ENCODE measurements at places on chromosomes 12 and 14.
A peak's percentile ranks its signal among the peaks of the same experiment; 100 is the strongest.

GRCh38 chr12:128592220-128592744 is 231.5 kb downstream of the SLC15A4 start:
- no peak for DNase-seq

GRCh38 chr14:89955022-89955744 is 544 bp upstream of the TDP1 start:
- DNase-seq: no peak

GRCh38 chr12:119128527-119128926 is 50.2 kb upstream of the HSPB8 start:
- DNase-seq: no peak

GRCh38 chr12:122421187-122421820 is 1.2 kb downstream of the CLIP1 start:
- DNase-seq: peak; percentile 58

DNA sequence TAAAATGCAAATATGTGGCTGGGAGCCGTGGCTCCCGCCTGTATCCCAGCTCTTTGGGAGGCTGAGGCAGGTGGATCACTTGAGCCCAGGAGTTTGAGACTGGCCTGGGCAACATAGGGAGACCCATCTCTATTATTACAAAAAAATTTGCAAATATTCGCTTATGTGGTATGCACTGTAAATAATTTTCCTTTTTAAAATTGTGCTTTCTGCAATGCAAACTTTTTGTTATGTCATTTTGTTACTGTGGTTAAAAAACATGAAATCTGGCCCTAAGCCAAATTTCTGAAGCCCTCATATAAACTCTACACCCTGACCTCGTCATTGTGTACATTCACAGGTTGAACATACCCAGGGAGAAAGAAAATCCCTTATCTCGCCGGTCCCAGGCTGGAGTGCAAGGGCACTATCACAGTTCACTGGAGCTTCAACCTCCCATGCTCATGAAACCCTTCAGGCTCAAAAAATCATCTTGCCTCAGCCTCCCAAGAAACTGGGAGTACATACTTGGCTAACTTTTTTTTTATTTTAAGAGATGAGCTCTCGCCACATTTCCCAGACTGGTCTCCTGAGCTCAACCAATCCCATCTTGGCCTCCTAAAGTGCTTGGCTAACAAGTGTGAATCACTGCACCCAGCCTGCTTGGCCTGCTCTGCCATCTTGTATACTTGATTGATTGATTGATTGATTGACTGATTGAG is 24.7 kb downstream of the TRAPPC6B start:
- no peak for DNase-seq

DNA sequence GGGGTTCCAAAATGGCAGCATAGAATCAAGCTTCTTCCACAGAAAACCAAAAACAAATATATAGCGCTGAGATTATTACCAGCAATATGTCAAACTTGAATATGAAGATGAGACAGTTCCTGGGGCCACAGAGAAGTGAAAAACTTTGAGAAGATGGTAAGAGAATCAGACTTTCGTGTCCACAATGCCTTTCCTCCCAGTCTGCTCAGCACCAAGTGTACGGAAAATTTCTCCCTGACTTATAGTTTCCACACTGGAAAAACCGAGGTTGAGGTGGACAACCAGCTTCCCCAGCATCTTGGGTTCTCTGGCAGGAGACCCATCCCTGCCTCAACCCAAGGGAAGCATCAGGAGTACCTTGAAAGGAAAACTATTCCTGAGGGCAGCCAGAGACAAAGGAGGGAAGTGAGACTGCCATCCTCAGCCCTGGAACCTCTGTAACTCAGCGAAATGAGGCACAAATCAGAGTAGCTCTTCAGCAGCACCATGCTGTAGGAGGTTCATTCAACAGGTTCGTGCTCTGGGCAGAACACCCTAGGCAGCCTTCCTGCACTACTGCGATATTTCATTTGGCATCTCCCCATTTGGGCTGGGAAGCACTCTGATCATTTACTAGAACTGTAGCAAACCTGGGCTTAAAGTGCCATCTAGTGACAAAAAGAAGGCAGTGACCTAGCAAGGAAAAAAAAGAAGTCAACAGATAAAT is 52.4 kb upstream of the CAPRIN2 start:
- peak; percentile 87 for DNase-seq

GRCh38 chr14:61838661-61839245 is 76.5 kb downstream of the SNAPC1 start:
- no peak for DNase-seq

GRCh38 chr14:51341338-51341737 is 101.3 kb downstream of the TMX1 start:
- no peak for DNase-seq

DNA sequence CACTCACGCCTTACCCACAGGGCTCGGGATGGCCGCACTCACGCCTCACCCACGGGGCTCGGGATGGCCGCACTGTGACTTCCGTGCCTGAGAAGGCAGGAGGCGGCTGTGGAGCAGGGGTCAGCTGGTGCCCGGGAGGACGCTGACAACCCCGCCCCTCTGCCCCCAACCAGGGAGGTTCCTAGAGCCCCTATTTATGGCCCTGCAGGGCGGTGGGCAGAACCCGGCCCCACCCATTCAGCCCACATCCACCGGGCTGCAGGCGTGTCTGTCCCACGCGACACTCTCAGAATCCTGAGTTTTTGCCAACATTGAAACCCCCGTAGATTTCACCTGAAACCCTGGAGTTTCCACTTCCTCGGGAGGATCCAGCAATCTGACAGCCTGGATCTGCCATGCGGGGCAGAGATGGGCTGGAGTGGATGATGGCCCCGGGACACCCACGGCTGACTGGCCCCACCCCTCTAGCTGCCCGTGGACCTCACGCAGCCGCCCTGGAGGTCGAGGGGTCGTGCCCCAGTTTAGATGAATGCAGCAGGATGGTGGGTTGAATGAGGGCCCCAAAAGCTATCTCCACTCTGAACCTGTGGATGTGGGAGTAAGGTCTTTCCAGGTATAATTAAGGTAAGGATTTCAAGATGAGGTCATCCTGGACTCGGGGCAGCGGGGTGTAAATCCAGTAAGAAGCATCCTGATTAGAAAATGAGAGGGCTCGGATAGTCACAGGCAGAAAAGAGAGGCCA is 20.4 kb downstream of the GALNT9 start:
- DNase-seq: no peak

- DNase-seq: no peak
These were observed 438.9 kb upstream of the FAR2 start for GRCh38 chr12:28709986-28710685.

DNA sequence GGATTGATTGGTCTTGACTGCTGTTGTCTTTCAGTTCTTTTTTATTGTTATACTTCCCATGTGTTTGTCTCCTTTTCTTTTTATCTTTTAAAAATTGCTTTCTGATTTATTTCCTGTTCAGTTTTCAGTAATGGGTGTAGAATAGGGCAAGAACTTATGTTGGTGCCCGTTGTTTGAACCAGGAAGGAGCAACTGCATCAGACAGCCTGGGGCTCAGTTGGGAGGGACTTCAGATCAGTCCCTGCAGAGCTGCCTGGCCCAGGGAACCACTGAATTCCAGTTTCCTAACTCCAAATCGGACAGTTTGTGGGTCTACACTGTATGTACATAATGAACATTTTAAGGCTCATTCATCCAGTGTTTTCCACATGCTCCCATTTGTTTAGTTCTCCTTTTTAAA is 64.9 kb downstream of the FBXO34 start:
- no peak for DNase-seq

GRCh38 chr12:29171421-29172258 is 22.6 kb downstream of the FAR2 start:
- DNase-seq: peak; percentile 30

DNA sequence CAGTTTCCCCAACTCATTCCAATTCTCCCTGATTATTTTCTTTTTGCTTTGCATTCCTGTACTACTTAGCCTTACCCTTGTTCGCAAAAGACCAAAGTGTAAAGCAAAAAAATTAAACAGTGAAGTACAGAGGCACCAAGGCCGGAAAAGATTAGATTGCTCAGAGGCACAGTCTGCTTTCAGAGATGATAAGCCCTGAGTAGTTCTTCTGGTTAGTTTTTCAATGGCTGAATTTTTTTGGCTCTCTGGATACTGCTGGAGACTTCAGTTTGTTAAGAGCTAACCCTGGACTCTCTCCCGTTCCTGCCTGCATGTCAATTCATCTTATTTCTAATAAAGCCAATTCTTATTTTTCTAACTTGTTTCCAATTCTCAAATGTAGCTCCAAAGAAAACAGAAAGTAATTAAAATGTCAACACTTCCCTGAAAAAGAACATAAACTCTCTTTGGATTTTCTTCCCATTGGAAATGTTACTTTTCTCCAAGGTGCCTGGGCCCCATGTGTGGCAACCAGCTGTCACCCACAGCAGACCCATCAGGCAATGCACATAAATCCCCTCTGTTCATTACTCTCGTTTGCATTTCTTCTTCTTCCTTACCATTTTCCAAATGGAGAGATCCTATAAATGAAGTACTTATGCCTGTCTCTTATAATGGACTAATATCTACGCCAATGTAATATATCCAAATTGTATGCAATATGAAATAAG is 142.8 kb downstream of the BTG1 start:
- peak; percentile 22 for DNase-seq

- no peak for DNase-seq
These were observed 155.4 kb downstream of the C12orf75 start for GRCh38 chr12:105485921-105486320.

GRCh38 chr14:22613736-22614239 is 15.7 kb downstream of the ABHD4 start:
- no peak for DNase-seq

- DNase-seq: no peak
These were observed 124.5 kb downstream of the KSR2 start for GRCh38 chr12:117844114-117844830.

DNA sequence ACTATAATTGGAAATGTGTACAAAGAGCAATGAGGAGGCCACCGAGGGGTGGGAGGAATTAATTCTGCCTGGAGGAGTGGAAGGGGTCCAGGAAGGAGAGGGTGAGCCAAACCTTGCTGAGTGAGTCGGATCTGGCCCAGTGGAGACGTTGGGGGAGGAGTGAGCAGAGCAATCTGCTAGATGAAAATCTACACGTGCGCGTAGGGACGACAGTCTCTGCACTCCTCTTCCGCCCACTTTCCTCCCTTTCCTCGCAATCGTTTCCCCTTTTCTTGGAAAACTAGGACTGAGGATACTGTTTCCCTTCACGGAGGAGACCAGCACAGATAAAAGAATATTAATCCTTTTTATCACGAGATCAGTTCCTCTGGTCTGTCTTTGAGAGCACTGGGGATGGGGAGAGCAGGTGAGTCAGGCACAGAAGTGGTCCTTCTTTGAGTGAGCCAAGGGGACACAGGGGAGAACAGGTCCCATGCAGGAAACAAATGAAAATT is 2.9 kb upstream of the NAB2 start:
- no peak for DNase-seq

DNA sequence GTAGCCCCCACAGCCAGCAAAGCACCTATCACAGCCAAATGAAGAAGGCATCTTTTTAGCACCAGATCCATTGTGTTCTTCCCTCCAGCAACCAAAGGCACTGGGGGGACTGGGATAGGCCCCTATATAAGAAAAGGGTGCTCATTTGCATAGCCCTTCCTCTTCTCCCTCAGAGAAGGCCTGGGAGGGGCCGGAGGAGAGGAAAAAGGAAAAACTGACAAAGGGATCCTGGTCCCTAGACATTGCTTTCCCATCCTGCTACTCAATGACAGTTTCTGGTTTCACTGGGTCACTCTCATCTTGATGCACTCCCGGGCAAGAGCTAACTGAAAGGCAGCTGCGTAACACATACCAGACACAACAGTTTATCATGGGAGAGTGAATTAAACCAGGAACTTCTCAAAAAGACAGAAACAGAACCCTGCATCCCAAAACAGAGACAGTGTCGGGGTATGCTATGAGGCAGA is at the start of gene PMEL:
Gene PMEL (minus strand): TSS at position 102 of the 467 bp plus-strand sequence. CDS start 31 bp downstream, at position 71.
- no peak for DNase-seq

DNA sequence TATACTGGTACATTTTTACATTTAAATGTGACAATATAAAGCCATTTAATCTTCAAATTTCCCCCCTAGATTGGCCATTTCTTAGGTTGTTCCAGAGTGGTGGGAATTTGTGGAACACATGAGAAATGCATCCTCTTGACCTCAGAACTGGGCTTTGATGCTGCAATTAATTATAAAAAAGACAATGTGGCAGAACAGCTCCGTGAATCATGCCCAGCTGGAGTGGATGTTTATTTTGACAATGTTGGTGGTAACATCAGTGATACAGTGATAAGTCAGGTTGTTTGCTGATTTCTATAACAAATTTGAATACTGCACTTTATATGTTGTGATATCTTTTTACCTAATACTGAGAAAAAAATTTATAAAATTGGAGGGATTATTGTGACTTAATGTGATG is 7.6 kb upstream of the ZNF410 start:
- DNase-seq: no peak

DNA sequence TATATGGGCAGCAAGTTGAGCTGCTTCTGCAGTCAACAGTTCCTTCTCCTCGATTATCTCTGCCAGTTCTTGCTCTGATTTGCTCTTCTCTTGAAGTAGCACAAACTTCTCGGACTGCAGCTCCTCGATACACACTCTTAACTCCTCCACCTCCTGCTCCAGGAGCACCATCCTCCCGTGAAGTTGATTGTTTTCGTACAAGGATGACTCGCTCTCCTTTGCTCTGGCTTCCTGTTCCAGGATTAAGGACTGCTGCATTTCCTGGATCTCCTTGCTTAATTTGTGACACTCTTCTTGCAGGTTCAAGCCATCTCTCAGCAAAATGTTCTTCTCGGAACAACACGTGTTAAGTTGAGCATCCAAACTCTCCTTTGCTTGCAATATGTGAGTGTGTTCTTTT is 56.2 kb upstream of the VPS33A start:
- DNase-seq: no peak

- no peak for DNase-seq
These were observed 353.4 kb downstream of the ADAMTS20 start for GRCh38 chr12:43198608-43199007.

DNA sequence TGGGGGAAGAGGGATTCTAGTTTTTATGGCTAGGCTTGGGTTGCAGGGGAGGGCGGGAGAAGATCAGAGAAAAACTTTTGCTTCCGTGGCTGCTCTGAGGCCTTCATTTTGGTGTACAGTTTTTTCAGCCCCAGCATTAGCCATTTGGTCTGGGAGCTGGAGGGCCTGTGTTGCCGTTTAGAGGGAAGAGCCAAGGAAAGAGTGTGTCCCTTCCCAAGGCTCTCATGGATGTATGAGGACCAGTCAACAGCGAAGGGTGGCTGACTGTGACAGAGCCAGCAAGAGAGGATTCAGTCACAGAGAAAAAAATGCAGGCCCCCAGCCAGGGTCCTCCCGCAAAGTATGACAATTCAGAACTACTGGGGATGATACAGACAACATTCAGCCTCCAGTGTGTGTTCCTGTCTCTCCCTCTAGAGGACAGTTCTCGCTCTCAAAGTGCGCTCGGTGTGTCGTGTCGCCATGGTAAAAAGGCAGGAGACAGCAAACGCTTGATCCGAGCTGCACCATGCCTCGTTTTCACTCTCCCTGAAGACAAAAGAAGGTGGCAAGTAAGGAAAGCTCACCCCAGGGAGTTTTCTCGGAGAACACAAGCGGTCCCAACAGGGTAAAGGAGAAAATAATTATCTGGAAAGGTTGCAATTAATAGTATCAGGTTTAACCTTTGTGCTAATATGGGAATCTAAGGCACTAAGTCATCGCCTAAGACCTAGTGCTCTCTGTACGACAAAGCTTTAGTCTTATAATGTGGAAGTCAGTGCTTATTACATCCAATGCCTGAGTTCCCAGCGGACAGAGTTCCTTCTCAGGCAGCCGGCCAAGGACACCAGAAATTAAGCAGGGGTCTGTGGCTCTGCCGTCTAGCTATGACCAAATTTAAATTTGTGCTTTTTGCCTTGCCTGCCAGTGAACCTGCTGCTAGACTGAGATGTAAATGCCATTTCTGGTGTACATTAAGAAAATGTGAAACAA is 157.3 kb upstream of the PLXNC1 start:
- peak; percentile 17 for DNase-seq

GRCh38 chr12:106791531-106791930 is 17.0 kb downstream of the RIC8B start:
- DNase-seq: no peak
